ENCODE measurements at places on chromosomes 12 and 14. TPM values are rescaled to one million over a fixed set of nuclear protein-coding genes. Genes with fewer than 3 reads are reported as not detected.

- no peak for ATAC-seq
These were observed 6.2 kb upstream of the SPIC start for GRCh38 chr12:101468948-101469347.

GRCh38 chr12:22657538-22657937, 32.6 kb downstream of the ETNK1 start:
- peak; percentile 81 for ATAC-seq

GRCh38 chr12:725076-725475, 27.3 kb upstream of the WNK1 start:
- ATAC-seq = no peak

The GDF11 gene
- 7.4 TPM for total RNA-seq

The PLCZ1 gene
- not detected for total RNA-seq

The ERGIC2 gene
- total RNA-seq = 78.8 TPM

The TMEM229B gene
- 0.84 TPM for total RNA-seq
